Adipocyte (in vitro differentiated cells): ENCODE measurements at places on chromosomes 4 and X.

DNA sequence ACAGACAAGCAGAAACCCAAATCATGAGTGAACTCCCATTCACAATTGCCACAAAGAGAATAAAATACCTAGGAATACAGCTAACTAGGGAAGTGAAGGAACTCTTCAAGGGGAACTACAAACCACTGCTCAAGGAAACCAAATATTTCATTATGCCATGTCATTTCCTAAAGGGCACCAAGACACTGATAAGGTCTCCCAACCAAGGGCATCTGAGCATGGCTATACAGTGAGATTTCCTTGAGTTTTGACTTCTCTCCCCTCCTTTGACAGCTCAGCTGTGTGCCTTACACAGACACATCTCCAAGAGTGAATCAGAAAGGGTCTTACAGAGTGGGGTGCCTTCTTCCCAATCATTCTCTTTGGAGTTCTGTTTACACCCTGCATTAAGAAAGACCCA, 40.4 kb downstream of the PCDH7 start:
- DNase-seq = no peak

GRCh38 chrX:46965125-46965758, 53.0 kb downstream of the JADE3 start:
- DNase-seq = peak; percentile 58

DNA sequence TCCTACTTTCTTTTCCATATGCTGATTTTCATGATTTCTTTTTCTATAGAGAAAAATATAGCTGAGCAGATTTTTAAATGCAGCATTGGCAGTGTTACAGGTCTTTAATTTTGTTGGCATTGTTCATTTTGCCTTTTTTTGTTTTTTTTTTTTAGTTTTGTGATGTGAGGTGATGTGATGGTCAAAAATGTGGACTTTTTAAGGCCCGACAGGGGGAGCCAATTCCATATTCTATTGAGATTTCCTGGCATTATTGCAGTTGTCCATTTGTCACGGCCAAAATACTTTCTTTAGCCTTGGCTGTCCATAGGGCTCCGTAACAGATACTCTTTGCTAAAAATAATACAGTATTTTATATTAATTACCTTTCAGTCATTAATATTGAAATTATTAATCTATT, 47.8 kb downstream of the SLIT2 start:
- DNase-seq = peak; percentile 84

DNA sequence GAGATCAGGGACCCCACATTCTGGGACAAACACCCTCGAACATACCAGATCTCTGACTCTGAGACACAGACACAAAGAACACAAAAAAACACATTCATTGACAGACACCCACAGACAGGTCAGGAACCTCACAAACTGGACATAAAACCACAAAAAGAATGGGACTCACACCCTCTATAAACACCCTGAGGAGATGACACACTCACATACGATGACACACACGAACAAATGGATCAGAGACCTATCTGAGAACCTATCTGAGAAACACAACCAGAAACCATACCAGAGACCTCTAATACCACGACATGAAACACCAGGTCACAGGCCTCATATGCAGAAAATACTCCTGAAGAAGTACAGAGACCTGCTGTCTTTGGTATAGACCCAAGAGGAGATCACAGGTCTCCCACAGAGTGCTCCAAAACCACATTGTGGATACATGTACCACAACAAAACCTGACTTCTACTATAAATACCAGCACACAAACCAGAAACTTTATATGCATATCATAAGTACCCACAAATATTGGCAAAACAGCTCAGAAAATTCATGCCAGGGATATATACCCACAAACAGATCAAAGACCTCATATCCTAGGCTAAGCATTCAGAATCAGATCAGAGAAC, 19.5 kb downstream of the SUV39H1 start:
- no peak for DNase-seq

- peak; percentile 87 for DNase-seq
Measured at GRCh38 chrX:45322382-45322781, 121.7 kb upstream of the DIPK2B start.

- no peak for DNase-seq
Measured at GRCh38 chr4:174544496-174544895, 22.2 kb upstream of the HPGD start.

GRCh38 chr4:25972366-25972765, 58.3 kb downstream of the SMIM20 start:
- DNase-seq = no peak

GRCh38 chr4:59412739-59413138, 1787.4 kb upstream of the ADGRL3 start:
- no peak for DNase-seq

GRCh38 chr4:66681962-66682361, 863.3 kb downstream of the CENPC start:
- peak; percentile 32 for DNase-seq
